Upper lobe of left lung (tissue), 6 donors: ENCODE measurements at places on chromosomes 1 and 21. TPM values are rescaled to one million over a fixed set of nuclear protein-coding genes. Genes with fewer than 3 reads are reported as not detected.

DNA sequence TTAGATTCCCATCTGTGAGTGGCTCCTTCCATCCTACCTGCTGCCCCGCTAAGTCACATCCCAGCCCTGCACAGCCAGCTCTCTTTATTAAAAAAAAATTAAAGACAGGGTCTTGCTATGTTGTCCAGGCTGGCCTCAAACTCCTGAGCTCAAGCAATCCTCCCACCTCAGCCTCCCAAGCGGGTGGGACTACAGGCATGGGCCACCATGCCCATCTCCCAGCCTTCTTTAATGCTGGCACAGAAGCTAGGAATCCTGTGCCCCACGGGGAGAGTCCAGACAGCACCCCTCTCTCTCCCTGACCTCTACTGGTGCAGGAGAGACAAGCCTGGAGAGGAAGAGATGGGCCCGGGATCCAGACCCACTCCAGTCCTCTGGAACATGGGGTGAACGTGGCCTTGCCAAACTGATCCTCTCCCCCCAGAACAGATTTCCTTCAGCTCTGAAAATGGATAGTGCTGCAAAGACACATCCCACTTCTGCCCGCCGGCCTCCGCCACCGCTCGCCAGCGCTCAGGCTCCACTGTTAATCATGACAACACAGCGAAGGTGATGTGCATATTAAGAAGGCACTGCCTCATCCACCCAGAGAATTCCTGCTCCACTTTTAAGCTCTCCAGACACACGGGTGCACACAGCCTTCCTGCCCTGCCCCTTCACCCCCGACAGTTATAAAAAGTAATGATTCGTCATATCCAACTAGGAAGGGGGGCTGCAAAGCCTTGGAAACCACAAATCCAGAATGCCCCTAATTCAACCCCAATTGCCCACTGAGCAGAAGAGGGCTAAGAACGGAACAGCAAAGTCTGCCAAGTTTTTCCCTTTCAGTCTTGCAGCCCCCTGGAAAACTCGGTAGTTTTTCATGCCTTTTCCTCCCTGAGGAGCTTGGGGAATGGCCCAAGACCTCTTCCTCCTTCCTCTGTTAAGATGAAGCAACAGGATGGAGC, 68.1 kb downstream of the MRPL37 start:
- DNase-seq: no peak
- peaks cover 12% of the 10 kb centered on the region for H3K4me1 ChIP-seq
- H3K27me3 ChIP-seq: no peaks in the 10 kb centered on the region

Gene KIF26B
- total RNA-seq: 2.1 TPM

GRCh38 chr1:181531951-181532600, 48.8 kb downstream of the CACNA1E start:
- no peak overlapping the region for H3K4me3 ChIP-seq
- no peak overlapping the region for H3K27ac ChIP-seq
- H3K27me3 ChIP-seq: no peaks in the 10 kb centered on the region
- no peak for DNase-seq

Gene SPOCD1
- total RNA-seq: 8.1 TPM

Gene CELA3A
- total RNA-seq: not detected

- H3K27ac ChIP-seq: peak within 1 kb of the TSS; percentile 82
- peak within 1 kb of the TSS; percentile 70 for H3K4me3 ChIP-seq
- H3K4me1 ChIP-seq: peaks cover 7% of the 10 kb centered on the region
Observed at GRCh38 chr1:77888081-77888780, at the start of gene NEXN. TSS of gene NEXN (plus strand) at chr1:77888624. CDS start at chr1:77916107, 27,483 bp downstream.

Gene NCAM2
- 8.6 TPM for total RNA-seq

DNA sequence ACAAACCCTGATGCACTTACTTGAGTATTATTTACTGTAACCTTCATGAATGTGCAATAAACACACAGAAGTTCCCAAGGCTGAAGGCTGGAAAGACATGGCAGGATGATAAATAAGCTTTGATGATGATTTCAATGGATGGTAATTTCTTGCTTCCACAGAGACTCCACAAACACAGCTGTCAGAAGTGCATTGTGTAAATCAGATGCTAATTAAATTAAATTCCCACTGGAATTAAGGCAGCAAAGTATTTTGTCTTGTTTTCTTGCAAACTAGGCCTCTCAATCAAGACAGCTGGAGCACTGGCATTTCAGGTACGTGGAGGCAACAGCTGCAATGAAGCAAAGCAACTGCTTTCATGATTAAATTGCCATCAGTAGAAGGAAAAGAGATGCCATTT, 24.1 kb downstream of the FAM177B start:
- no peak overlapping the region for H3K27ac ChIP-seq
- DNase-seq: no peak

Gene SLAMF1
- total RNA-seq: 0.11 TPM

GRCh38 chr1:55819011-55819410, 603.8 kb upstream of the USP24 start:
- no peak overlapping the region for H3K4me3 ChIP-seq
- H3K27me3 ChIP-seq: no peaks in the 10 kb centered on the region
- no peaks in the 10 kb centered on the region for H3K36me3 ChIP-seq
- H3K27ac ChIP-seq: no peak overlapping the region
- peaks cover 6% of the 10 kb centered on the region for H3K4me1 ChIP-seq

DNA sequence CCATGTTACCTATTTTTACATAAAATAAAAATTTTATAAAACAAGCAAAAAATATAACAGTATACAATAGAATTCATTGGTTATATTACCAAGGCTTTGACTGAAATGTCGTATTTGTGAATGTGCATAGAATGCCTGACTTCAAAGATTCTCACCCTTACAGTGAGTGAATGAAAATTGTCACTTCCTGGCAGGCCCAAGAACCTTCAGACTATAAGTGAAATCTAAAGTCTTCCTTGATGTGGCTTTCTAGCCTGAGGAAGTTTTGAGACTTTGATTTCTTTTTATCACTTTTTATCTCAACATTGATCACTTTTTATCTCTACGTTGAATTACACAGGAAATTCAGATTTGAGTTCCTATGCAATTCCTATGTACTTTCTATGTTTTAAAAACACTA, 104.7 kb upstream of the KIAA0040 start:
- H3K27me3 ChIP-seq: no peaks in the 10 kb centered on the region
- H3K4me3 ChIP-seq: no peak overlapping the region
- no peaks in the 10 kb centered on the region for H3K4me1 ChIP-seq
- no peak overlapping the region for H3K27ac ChIP-seq

GRCh38 chr1:71492298-71493041, 411.6 kb upstream of the ZRANB2 start:
- DNase-seq: no peak
- H3K36me3 ChIP-seq: no peaks in the 10 kb centered on the region
- no peaks in the 10 kb centered on the region for H3K4me1 ChIP-seq
- H3K27me3 ChIP-seq: no peaks in the 10 kb centered on the region
- no peak overlapping the region for H3K27ac ChIP-seq

- no peak overlapping the region for H3K4me3 ChIP-seq
- no peak overlapping the region for H3K27ac ChIP-seq
- no peaks in the 10 kb centered on the region for H3K36me3 ChIP-seq
- no peaks in the 10 kb centered on the region for H3K27me3 ChIP-seq
- DNase-seq: no peak
Observed at GRCh38 chr1:212484701-212485570, 52.2 kb downstream of the NENF start.

DNA sequence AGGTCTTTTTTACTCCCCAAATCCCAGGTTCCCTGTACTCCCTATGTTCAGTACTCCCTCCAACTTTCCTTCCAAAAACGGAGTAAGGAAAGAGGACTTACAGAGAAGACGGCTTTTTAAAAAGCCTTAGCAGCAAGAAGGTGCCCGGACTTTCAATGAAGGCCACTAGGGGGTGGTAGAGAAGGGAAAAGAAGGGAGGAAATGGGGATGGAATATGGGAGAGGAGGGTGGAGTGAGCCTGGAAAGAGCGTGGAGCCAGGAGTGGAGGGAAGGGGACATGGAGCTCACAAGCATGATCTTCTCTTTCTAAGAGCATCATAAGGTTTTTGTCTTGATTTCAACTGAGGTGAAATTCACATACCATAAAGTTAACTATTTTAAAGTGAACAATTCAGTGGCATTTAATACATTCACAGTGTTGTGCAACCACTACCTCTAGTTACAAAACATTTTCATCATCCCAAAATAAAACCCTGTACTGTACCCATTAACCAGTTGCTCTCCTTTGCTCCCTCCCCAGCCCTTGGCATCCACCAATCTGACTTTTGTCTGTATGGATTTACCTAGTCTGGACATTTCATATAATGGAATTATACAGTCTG, 129.9 kb downstream of the ZNF281 start:
- no peaks in the 10 kb centered on the region for H3K27me3 ChIP-seq
- peak; percentile 34 for DNase-seq
- H3K36me3 ChIP-seq: no peaks in the 10 kb centered on the region
- H3K4me3 ChIP-seq: no peak overlapping the region
- H3K27ac ChIP-seq: no peak overlapping the region

DNA sequence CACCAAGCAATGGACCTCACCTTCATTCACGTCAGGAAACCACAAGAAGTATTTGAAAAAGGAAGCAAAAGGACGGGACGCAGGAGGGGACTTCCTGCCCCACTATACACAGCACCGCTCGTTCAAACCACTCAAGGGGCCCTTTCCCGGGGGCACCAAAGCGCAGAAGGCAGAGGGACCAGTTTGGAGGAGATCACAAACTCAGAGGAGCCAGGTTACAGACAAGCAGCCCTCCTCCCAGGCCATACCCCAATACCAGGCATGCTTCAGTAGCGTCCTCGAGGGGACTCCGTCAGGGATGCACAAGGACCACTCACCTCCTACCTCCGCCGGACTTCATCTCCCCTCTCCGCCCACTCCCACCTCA, 685 bp downstream of the CRTC2 start:
- H3K27me3 ChIP-seq: no peaks in the 10 kb centered on the region
- peak overlapping the region; percentile 92 for H3K27ac ChIP-seq
- peak; percentile 55 for DNase-seq
- H3K4me3 ChIP-seq: peak overlapping the region; percentile 94
- peaks cover 48% of the 10 kb centered on the region for H3K4me1 ChIP-seq

Gene HORMAD1
- 0.54 TPM for total RNA-seq

- H3K27me3 ChIP-seq: no peaks in the 10 kb centered on the region
- no peak overlapping the region for H3K27ac ChIP-seq
- H3K4me3 ChIP-seq: no peak overlapping the region
- H3K4me1 ChIP-seq: no peaks in the 10 kb centered on the region
- no peaks in the 10 kb centered on the region for H3K36me3 ChIP-seq
- DNase-seq: no peak
Observed at GRCh38 chr1:83990734-83991133, 8.2 kb downstream of the TTLL7 start.

DNA sequence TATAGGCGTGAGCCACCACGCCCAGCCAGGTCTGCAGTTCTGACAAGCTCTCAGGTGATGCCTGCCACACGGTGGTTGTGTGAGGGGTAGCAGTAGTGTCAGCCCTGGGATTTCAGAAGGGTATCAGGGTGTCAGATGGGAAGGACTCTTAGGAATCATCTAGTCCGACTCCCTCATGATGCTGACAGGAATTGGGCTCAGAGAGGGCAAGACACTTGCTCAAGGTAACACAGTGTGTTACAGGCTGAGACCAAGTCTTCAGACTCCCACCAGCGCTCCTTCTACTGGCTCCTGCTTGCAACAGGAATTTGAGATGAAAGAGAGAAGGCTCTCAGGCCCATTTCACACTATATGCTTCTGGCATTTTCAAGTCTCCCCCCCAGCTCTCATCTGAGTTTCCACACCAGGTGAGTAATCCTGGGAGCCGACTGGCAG, 6.9 kb downstream of the HTR1D start:
- no peaks in the 10 kb centered on the region for H3K27me3 ChIP-seq
- H3K36me3 ChIP-seq: no peaks in the 10 kb centered on the region
- no peak overlapping the region for H3K27ac ChIP-seq
- H3K4me3 ChIP-seq: no peak overlapping the region
- H3K4me1 ChIP-seq: no peaks in the 10 kb centered on the region

GRCh38 chr1:88529581-88529980, 154.5 kb upstream of the PKN2 start:
- no peaks in the 10 kb centered on the region for H3K4me1 ChIP-seq
- no peaks in the 10 kb centered on the region for H3K27me3 ChIP-seq
- no peaks in the 10 kb centered on the region for H3K36me3 ChIP-seq
- no peak overlapping the region for H3K27ac ChIP-seq
- no peak for DNase-seq
- H3K4me3 ChIP-seq: no peak overlapping the region

- no peaks in the 10 kb centered on the region for H3K36me3 ChIP-seq
- peaks cover 64% of the 10 kb centered on the region for H3K4me1 ChIP-seq
- no peaks in the 10 kb centered on the region for H3K27me3 ChIP-seq
- peak overlapping the region; percentile 96 for H3K27ac ChIP-seq
- peak overlapping the region; percentile 90 for H3K4me3 ChIP-seq
Observed at GRCh38 chr1:2548068-2548589, 8.0 kb upstream of the TNFRSF14 start.

DNA sequence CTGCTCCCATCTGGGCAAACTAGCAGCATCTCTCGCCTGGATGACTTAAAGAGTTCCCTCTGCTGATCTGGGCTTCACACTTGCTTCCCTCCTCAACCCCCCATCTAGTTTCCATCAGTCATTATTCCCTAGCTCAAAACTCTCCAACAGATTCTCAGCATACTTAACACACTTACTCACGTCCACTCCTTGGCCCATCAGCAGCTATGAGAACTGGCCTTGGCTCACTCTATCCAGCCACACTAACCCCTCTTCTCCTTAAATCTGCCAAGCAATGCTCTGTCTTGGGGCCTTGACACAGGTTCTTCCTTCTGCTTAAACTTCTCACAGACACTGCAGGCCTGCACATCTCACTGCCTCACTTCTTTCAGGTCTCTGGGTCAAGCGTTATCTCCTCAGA, 41.6 kb downstream of the GNG12 start:
- peak overlapping the region; percentile 15 for H3K27ac ChIP-seq
- no peaks in the 10 kb centered on the region for H3K27me3 ChIP-seq
- peaks cover 4% of the 10 kb centered on the region for H3K4me1 ChIP-seq
- H3K4me3 ChIP-seq: no peak overlapping the region
- no peaks in the 10 kb centered on the region for H3K36me3 ChIP-seq
- no peak for DNase-seq

GRCh38 chr1:48089356-48089891, 92.2 kb upstream of the TRABD2B start:
- DNase-seq: no peak
- H3K4me1 ChIP-seq: no peaks in the 10 kb centered on the region
- no peak overlapping the region for H3K4me3 ChIP-seq
- H3K36me3 ChIP-seq: no peaks in the 10 kb centered on the region
- H3K27ac ChIP-seq: no peak overlapping the region
- no peaks in the 10 kb centered on the region for H3K27me3 ChIP-seq

GRCh38 chr1:239555350-239555749, 169.0 kb downstream of the CHRM3 start:
- no peak overlapping the region for H3K4me3 ChIP-seq
- no peaks in the 10 kb centered on the region for H3K36me3 ChIP-seq
- no peaks in the 10 kb centered on the region for H3K27me3 ChIP-seq
- DNase-seq: no peak
- H3K27ac ChIP-seq: no peak overlapping the region
- no peaks in the 10 kb centered on the region for H3K4me1 ChIP-seq

Gene RWDD3
- 10.7 TPM for total RNA-seq

Gene ANGPTL7
- total RNA-seq: 1.7 TPM

Gene MLLT11
- total RNA-seq: 1.1 TPM
